T47D (cell line): ENCODE measurements at places on chromosomes 5 and 9.

GRCh38 chr9:127193483-127193882 lies 71.0 kb upstream of the ANGPTL2 start:
- no peak for DNase-seq

DNA sequence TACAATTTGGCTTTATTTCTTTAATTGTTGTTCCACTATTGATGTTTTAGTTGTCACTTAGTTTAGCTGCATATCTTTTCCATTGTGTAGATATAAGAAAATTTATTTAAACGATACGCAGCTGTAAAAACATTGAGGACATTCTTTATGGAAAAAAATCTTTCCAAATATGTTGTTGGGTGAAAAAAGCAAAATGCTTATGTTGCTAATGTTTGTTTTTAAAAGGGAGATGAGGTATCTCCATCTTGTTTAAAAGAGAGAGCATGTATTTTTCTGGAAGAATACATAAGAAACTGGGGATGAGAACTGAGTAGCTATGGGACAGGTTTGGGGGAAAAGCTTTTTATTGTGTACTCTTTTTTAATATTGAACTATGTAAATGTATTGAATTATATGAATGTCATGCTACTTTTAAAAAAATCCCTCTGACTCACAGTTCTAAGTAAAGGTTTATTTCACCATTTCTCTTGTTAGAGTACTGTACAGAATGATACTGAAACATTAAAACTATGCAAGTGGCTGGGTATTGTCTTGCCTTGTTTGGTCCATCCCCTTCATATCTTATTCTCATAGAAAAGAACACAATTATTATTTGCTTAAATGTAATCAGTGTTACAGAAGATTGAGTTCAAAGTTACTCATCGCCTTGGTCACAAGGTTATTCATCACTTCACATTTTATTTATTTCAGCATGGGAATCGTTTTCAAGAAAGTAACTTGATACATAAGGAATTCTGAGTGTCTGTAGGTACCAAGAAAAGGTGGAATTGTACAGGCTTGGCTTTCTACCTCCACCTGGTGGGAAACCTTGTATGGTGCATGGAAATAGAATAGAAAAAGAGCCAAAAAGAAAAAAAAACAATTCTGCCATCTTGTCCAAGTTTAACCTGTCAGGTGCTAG lies 85.8 kb downstream of the RIC1 start:
- peak; percentile 50 for DNase-seq

DNA sequence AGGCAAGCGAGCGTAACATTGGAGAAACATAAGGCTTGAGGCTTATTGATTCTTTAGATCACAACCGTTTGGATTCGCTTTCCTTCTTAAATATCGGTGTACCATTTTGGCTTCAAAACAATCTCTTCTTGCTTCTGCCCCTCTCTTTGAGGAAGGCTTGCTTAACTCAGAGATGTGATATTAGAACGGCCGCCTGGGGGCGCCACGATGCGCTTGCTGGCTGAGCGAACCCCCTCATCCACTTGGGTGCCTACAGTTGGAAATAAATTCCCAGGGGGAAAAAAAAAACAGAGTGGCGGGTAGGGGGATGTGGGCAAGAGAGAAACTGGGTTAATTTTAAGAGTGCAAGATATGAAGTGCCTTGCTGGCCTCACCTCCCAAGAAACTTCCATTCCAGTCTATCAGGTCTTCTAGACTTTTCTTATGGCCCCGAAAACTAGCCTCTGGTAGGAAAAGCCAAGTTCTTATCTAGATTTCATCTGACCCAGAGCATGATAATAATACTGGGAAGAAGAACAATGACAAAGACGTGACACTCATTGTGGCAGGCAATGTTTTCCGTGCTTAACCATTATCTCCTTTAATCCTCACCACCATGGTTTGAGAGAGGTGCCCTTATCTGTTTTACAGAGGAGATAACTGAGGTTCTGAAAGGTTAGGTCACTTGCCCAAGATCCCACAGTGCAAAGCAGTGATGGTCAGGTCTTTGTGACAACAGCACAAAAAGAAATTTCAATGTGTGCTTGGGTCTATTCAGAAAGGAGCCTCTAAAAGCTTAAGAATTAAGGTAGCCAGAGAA lies 115.8 kb downstream of the DPYSL3 start:
- no peak for DNase-seq

DNA sequence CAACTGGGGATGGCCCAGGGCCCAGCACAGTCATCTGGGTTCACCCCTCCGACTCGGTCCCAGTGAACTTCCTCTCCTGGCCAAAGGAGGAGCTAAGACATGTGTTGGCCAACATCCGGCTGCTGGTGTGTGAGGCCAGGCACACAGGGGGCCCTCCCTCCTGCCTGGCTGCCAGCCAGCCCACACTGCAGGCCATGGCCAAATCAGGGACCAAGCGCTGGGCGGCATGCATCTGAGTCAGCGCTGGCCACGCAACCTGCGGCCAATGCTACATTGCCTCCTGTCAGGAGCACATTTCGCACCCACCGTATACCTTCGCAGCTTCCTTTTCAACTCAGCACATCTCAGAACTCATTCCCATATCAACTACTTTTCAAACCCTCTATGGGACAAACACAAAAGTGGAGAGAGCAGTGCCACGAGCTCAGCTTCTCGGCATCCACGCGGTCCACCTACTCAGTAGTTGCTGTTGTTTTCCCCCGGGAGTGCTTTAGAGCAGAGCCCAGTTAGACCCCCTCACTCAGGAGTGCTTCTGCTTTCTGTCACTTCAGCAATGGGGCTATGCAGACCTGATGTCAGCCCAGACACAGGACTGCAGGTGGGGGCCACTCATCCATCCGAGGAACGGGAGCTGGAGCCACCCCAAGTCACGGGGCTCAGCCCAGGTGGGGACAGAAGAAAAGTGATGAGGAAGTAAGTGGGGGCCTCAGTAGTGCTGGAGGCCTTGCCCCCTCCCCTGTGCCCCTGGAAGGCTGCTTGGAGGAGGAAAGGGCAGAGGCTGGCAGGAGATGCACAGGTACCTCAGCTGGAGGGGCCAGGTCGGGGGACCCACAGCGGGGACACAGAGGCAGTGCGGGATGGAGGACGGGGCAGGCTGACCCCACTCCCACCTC lies 13.9 kb downstream of the NINJ1 start:
- peak; percentile 48 for DNase-seq

GRCh38 chr9:109381011-109381729 lies 60.3 kb upstream of the EPB41L4B start:
- DNase-seq: no peak

GRCh38 chr5:156647034-156647451 lies 203.1 kb upstream of the PPP1R2B start:
- DNase-seq: no peak

DNA sequence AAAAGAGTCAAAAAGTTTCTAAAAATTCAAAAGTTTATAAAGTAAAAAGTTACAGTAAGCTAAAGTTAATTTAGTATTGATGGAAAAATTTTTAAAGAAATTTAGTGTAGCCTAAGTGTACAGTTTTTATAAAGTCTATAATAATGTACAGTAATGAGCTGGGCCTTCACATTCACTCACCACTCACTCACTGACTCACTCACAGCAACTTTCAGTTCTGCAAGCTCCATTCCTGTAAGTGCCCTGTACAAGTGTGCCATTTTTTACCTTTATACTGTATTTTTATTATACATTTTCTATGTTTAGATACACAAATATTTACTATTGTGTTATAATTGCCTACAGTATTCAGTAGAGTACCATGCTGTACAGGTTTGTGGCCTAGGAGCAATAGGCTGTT lies 239.5 kb upstream of the MAP3K1 start:
- no peak for DNase-seq

GRCh38 chr9:121354141-121354540 lies 15.9 kb downstream of the STOM start:
- no peak for DNase-seq

DNA sequence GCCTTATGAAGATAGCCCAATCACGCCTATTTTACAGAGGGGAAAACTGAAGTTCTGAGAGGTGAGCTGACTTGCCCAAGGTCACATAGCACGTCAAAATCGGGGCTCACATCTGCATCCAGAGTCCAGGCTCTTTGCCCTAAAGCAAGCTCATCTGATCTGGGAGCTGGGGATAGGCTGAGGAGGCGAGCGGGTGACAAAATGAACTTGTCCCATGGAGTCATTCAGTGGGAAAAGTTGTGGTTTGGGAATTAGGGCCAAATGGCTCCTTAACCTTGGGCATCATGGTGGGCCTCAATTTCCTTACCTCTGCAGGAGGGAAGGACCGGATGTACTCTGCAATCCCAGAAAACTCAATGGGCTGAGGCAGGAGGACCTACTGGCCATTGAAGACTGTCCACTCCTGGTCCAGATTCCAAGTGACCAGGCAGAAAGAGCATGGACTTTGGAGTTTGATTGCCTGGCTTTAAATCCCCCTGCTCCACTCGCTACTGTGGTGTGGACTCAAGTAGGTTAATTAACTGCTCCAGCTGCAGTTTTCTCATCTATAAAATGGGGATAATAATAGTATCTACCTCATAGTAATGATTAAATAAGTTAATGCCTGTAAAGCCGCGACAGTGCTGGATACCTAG lies 160.4 kb downstream of the RGS3 start:
- no peak for DNase-seq

DNA sequence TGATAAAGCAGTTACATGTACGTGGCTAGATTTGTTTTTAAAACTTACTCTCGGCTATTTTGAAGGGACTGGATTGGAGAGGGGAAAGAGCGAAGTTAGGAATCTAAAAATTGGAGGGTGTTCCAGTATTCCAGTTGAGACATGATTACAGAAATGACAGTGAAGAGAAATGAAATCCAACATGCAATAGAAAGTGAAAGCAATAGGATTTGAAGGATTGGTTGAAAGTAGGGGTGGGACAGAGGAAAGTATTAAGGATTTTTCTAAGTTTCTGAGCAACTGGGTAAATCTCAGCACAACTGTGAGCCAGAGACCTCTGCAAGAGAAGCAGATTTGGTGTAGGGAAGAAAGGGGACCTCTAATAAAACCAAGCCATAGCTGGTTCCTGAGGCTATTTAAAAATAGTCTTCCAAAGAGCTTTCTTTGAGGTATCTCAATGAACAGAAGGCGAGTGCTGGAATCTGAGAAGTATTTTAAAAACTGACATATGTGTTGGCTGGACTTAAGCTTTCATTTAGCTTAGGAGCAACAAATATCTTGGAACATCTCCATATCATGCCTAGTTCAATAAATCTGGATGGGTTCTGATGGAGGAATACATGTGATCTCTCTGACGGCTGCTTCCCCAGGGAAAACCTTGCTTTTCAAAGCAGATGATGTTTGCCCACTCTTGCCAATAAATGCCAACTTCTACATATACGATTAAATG lies 110.4 kb upstream of the IFNK start:
- DNase-seq: no peak

- no peak for DNase-seq
Observed at GRCh38 chr9:124503713-124504529, 3.3 kb downstream of the NR5A1 start.

- DNase-seq: no peak
Observed at GRCh38 chr9:131963072-131964030, 116.3 kb downstream of the MED27 start.

DNA sequence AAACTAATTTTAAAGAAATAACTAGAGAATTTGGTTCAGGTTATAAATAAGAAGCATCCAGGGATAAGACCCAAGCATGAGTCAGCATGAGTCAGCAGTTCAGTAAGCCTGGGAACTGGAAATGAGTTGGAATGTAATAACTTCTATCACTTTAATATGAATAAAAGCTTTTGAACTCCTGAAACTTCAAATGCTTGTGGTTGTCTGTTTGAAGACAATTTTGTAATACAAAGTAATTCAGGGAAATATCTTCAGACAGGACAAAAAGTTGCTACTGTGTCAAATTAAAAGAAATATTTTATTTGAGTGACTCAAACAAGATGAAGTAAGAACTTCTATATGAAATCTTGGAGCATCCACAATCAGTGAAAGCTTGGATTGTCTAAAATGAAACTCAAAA lies 331.2 kb upstream of the DAB2 start:
- DNase-seq: peak; percentile 54

DNA sequence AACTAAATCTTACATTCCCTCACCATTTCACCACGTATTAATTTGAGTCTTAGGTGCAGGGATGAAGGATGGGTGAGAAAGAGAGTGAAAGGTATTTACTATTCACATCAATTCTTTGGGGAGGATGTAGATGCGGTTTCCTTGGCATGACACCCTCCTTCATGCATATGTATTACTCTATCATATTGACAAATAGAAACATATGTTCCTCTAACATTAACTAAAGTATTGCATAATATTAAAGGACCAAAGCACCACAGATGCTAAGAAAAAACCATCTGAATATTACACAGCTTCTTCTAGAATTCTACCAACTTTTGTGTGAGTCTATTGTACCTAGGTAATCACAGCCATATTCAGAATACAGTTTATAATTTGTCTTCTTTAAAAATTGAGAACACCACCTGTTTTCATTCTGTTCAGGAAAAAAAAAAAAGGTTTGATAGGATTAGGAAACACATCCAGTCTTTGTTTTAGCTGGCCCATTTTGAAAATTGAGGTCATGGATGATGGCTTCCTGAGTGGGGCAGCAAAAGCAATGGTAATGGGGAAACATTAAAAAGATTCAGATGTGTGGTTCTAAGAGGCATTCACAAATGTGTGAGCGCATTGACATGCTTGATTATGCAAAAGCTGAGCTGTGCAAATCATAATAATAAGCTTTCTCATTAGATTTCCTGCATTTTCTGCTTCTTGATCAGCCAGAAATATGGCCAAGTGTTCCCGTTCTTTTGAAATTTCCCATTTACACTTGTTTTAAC lies 1011.5 kb upstream of the NUDT12 start:
- DNase-seq: no peak

DNA sequence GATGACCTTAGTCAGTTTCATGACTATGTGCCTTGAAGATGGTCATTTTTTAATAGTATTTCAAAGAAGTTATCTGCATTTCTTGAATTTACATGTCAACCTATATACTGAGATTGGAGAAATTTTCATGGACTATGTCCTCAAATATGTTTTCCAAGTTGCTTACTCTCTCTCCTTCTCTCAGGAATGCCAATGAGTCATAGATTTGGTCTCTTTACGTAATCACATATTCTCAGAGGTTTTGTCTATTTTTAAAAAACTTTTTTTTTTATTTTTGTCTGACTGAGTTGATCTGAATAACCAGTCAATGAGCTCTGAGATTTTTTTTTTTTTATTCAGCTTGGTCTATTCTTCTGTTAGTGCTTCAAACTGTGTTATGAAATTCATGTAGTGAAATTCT lies 374.7 kb upstream of the GRIN3A start:
- DNase-seq: no peak

GRCh38 chr5:119370486-119370885 lies 14.7 kb downstream of the TNFAIP8 start:
- DNase-seq: no peak
